Activated CD4-positive, alpha-beta T cell treated with anti-CD3 and anti-CD28 coated beads, Interleukin-2, amount 10 ng/mL, durations not matched to agents 7 days and 5 days (primary cell): ENCODE measurements at places on chromosomes 1 and 21. TPM values are rescaled to one million over a fixed set of nuclear protein-coding genes. Genes with fewer than 3 reads are reported as not detected.

DNA sequence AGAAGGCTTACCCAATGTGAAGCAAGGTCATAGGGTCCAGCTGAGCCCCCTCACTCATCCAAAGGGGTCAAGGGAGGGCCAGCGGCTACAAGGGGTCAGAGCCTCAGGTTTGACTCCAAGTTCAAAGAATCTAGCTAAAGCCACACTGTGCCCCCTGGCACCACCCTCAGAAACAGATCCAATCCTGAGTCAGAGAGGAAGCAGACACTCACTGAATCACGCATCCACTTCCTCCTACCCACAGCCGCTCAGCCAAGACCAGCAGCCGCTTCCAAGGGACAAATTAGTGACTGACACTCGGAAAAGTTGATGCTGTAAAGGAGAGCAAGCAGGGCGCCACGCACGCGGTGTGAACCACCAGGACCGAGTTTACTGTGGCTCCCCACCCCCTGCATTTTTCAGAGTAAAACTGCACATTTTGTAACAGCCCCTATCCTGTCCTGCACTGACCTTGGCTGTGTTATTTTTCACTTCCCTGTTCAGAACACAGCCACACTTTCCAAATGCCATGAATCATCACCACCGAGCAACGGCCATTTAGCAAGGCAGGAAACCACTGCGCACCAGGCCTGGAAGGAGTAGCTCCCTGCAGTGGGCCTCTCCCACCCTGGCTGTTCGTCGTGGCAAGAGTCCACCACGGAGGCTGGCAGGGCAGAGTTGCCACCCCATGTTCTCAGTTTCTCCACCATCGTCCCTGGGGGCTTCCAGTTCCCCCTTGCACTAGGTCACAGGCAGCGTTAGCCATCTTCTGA lies 147.8 kb downstream of the TOMM20 start:
- peak; percentile 64 for DNase-seq

DNA sequence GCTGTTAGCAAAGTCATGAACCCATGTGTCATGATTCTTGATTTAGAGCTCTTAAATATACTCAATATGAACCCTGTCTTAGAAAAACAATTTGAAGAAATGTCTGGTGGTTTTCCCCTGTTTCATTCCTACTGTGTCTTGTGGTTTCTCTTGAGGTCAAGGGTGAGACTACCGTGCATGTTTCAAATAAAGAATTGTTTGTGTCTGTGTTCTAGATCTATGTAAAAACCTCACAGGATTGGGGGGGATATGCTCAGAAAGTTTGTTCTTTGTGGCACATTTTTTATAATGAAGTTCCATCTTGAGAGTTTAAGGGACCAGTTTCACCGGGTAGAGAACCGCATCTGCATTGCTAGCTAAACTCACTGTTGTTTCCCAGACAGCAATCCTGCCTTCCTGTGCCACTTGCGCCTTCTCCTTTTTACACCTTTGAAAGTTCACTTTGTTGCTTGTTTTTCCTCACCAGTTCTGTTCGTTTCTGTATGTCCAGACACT lies 30.9 kb upstream of the CACYBP start:
- DNase-seq, result peak; percentile 66

DNA sequence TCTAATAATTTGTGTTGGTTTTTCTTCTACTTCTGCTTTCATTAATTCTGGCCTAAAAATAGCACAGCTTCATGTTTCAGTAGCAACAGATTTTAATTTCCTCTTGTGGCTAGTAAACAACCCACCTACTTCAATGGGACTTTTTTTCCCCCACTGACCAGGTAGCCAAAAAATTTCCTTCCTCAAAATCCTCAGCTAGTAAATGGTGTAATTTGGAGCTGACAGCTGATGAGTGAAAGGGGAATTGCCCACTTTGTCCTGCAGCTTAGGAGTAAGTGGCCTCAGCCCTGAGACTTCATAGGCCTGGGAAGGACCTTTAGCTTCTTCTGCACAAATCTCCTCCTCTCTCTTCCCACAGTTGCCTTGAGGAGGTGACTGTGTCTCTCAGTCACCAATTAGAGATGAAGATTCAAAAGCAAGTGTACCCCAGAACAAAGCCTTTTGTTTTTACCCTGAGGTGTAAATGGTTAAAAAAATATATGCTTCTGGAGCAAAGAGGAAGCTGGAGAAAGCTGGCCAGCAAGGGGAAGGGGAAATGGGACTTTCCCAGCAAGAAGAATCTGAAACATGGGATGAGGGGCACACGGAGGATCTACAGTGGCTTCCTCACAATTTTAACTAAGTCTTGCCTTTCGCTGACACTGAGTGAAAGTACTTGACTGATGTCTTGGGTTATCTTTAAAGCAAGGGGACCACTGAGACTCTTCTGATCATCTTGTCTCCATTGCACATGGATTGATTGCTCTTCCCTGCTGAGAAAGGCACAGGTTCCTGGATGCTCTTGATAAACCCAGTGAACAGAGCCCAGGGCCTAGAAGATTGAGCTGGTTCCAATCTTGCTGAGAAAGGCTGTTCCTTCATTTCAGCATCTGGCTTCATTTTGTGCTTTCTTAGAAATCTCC lies 35.8 kb upstream of the VCAM1 start:
- DNase-seq, result no peak

DNA sequence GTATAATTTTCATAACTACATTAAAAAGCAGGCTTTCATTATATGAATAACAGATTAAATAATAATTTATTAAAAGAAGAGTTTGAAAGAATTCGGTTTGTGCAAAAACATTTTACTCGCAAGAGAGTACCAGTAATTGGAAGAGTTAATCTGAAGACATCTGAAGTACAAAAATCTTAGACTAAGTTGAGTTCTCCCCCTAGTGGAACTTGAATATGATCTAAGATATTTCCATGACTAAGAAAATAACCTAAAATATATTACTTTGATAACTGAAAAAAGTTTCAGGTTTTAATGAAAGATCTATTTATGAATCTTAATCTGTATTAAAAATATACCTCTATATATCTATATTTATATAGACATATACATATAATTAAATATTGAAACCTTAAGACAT lies 112.5 kb upstream of the GFI1 start:
- no peak for DNase-seq

- DNase-seq, result no peak
Measured at GRCh38 chr21:30340714-30341573, 3.5 kb upstream of the KRTAP27-1 start.

- no peak for DNase-seq
Measured at GRCh38 chr21:40118527-40118926, 251.3 kb downstream of the PCP4 start.

DNA sequence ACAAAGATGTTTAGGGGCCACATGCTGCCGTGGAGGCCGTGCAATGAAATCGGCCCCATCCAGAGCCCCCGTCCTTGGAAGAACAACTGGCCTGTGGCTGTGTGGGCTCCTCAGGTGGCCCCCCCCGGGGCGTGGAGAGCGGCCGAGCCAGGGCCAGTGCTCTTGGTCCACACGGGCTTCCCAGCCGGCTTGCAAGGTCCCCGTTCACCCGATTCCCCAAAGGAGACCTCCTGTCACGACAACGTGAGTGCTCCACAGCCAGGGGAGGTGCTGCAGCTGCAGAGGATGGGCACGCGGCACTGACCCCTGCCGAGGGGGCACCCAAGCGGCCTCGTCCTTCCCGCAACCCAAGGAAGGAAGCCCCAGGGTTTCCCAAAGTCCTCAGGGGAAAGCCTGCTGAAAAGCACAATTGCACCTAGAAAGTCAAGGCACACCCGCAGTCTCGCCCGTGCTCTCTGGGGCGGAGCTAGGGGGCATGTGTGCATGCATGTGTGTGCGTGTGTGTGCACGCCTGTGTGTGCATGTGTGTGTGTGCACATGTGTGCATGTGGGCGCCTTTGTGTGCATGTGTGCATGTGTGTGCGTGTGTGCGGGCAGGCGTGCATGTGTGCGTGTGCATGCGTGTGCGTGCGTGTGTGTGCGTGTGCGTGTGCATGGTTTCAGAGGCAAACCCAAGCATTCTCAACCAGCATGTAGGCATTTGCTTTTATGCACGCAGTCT lies 48.2 kb downstream of the SLX9 start:
- DNase-seq, result no peak

DNA sequence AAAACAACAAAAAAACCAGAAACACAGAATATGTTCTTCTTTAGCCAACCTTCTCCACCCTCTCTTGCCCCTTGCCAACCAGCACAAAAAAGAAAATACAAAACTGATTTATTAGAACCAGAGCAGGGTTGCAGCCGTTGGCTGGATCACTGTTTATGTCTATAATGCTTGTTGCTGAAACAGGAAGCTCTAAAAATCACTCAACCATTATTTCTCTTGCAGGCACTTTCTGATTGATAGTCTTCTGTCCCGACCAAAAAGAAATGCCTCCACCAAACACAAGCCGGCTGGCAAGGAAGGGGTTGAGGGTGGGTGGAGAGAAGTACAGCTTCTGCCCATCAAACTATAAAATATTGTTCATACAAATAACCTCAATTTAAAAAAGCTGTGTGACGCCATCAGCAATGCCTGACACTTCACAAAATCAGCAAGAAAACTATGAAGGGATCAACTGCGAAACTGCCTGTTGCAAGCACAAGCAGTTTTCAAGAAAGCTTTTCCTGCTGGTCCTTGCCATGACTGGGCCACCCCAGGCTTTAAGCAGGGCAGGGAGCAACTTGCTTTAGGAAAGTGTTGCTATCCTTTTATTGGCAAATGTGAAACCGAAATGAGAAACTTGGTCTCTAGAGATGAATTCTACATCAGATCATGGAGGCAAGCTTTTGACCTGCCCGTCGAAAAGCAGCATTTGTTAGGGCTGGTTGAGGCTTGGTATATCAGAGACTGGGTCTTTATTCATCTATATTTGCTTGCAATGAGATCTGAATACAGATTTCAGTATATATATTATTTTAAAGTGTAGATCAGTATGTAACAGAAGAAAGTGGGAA lies 174.2 kb downstream of the RUNX1 start:
- no peak for DNase-seq

- DNase-seq, result no peak
Measured at GRCh38 chr1:6285336-6285735, 24.4 kb upstream of the GPR153 start.

DNA sequence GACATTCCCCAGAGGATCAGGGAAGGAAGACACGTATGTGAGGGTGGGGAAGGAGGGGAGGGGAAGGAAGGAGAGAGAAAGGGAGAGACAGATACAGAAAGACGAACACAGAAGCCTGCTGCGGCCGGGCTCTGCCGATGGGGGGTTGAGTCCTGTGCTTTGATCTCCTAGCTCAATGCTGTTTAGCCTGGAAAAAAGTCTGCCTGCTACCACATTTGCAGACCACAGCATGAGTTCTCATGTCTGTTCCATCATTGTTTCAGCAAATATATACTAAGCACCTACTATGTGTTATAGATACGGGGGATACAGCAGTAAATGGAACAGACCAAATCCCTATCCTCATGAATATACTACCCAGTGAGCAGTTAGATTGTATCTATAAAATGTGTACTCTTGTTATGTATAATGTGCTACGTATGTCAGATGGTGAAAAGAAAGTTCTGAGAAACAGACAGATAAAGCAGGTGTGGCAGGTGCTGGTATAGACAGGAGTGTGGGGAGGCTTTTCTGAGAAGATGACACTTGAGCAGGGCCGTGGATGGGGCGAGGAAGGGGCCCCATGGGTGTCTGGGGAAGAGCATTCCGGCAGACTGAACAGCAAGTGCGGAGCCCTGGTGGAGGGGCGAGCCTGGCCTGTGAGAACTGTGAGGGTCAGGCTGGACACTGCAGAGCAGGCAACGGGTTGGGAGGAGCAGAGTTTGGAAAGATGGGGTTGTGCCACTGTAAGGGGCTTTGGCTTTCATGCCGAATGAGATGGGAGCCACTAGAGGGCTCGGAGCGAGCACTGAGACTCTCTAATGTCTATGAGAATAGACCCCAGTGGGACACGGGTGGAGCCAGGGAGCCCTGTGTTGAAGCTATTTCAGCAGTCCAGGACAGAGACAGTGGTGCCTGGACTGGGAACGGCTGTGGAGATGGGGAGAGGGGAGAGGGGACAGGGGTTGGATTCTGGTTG lies 34.1 kb downstream of the KIAA1614 start:
- no peak for DNase-seq

DNA sequence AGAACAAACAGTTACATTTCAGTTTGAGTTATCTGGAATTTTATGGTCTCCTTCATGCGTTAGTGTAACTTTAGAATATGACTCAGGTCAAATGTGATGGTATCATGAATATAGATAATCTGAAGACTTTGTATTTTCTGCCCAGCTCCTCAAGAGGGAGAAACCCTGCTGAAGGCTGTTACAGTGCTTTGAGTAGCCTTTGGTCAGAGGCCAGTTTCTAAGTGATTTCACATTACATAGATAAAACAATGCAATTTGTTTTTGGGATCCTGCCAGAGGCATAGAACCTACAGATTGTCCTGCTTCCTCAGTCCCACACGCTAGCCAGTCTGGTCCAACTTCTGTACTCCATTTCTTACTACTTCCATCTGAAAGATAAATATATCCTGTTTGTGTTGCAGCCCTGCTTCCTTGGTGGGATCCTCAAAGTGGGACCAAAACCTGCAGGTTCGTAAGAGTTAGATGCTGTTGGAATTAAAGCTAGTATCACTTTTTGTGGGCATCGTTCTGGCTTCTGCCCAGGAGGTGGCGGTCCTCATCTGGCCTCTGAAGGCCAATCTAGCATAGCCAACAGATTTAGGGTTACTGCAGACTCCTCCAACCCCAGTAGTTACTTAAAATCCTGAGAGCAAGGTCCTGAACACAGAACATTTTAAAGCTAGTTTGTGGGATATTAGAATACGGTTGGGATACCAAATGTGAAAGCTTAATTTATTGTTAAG lies 645.8 kb upstream of the USP24 start:
- DNase-seq, result no peak

DNA sequence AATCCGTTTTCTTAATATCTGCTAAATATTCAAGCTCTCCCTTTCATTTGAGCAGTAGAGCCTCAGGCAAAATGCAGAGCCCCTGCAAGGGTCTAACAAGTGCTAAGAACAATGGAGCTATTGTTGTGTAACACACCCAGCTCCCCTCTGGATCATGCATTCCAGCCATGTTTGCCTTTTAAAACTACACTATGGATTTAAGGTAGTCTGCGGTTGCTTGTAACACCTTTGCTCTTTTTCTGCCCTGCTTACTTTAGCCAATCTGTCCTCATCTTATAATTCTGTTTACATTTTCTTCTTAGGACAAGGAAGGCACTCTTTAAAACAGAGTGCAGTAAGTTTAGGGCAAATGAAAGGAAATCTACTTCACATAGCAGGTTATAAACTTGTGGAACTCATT lies 60.0 kb upstream of the C1orf105 start:
- no peak for DNase-seq

- no peak for DNase-seq
Measured at GRCh38 chr1:223737342-223737741, 25.0 kb downstream of the CAPN2 start.

DNA sequence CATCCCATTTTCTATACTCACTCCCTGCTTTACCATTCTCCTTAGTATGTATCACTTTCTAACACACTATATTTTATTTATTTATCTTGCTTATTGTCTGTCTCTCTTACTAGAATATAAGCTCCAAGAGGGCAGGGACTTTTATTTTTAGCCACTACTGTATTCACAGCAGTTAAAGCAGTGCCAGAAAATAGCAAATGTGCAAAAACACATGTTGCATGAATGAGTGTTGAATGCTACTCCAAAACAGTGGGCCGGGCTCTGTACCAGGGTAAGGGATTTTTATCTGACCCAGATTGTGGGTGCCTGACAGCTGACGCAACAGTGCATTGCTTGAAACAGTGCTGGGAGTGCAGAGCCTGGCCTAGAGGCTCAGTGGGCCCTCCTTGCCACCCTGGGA lies 24.7 kb downstream of the COL16A1 start:
- DNase-seq, result no peak

SYTL1 gene
- total RNA-seq, result 106 TPM

CYP4A22 gene
- total RNA-seq, result not detected

TNFAIP8L2 gene
- total RNA-seq, result 33.7 TPM

S100A5 gene
- 3.0 TPM for total RNA-seq

OR2L8 gene
- total RNA-seq, result not detected

FCAMR gene
- not detected for total RNA-seq

UBE2U gene
- total RNA-seq, result not detected

IL20 gene
- total RNA-seq, result not detected

EPHB2 gene
- total RNA-seq, result not detected

NBPF1 gene
- total RNA-seq, result 6.7 TPM
